ENCODE measurements at places on chromosomes 7 and 10.

DNA sequence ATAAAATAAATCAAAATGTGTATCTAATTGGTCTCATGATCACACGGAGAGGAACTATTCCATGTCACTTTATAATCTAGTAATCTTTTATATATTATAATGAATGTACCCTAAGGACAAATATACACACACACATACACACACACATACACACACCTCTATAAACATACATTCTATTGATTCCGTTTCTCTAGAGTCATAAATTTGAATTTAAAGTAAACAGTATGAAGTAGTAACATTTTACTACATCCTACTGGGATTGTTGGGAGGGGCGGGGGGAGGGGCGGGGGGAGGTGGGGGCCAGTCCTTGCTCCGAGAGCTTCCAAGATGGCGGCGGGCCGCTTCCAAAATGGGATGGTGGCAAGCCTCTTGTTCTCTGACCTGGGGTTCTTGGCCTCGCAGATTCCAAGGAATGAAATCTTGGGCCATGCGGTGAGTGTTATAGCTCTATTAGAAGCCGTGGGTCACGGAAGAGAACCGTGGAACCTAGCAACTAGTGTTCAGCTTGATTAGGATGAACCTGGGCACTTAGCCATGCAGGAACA is 143.2 kb downstream of the REEP3 start:
- DNase-seq: no peak

DNA sequence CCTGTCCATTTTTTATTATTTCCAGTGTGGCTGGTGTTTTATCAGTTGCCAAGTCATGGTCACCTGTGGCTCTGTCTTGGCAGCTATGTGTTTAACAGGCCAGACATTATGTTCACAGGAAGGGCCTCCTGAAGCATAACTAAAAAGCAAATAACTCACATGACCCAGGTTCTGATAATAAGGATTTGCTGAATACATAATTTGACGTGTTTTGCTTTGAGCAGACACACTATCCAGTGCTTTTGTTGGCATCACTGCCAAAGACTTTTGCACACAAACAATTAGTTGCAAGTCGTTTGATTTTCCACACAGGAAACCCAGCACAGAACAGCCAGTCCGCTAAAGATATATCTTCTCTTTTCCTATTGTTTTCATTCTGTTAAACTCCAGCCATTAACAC is 173.6 kb downstream of the ARL4A start:
- no peak for DNase-seq

GRCh38 chr10:124184208-124184830 is 90.9 kb upstream of the CHST15 start:
- no peak for DNase-seq

DNA sequence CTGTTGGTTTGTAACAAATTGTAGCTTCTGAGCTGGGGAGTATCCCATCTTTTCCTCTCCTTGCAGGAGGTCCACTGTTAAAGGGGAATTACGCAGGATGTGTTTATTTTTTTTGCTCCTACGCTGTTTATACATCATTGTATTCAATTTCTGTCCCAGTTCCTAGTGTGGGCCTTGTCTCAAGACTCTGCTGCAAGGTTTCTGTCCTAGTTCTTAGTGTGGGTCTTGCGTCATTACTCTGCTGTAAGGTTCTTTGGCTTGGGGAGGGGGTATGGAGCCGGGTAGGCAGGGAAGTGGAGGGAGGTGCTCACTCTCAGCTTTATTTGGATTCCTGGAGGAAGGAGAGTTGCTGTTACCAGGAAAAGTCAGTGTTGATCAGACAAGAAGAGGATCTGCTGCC is 64.0 kb upstream of the TRIM8 start:
- DNase-seq: no peak

- no peak for DNase-seq
Observed at GRCh38 chr10:62658516-62658915, 146.0 kb upstream of the ADO start.

- no peak for DNase-seq
Observed at GRCh38 chr10:78672918-78673317, 395.8 kb upstream of the ZMIZ1 start.

GRCh38 chr7:55591282-55591931 is 19.1 kb upstream of the VOPP1 start:
- DNase-seq: no peak

DNA sequence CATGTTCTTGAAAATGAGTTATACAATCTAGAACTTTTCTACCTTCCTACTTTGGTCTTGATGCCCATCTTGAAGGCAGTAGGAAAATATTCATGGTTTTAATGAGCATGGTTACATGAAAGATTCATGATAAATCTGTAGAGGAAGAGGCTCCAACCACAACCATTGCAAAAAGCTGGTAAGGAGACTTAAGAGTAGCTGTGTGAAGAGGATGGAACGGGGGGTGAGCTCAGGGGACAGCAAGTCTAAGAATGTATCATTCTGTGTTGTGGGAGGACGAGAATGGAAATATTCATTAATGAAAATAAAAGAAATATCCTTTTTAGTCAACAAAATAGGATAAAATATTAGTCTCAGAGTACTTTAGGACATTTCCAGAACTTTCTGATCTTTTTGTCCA is 81.1 kb downstream of the BMPER start:
- no peak for DNase-seq

DNA sequence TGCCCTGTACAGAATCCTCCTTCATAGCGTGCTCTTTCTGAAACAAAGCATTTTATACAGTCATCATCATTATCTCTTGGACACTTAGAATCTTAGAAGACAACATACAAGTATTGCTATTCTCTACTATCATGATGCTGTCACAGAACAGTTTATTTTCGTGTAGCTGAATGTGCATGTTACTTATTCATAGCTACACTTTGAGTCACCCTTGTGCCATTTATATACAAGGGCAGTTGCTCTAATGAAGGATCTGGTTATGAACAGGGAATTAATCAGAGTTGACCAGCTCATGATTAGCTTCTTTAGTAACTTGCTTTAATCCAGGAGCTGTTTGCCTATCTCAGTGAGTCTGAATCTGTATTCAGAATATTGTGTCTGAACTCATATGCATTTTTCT is 11.2 kb downstream of the CASP2 start:
- DNase-seq: no peak

All from left lung (tissue), 14 donors.